ENCODE measurements at places on chromosomes 12 and 14.

DNA sequence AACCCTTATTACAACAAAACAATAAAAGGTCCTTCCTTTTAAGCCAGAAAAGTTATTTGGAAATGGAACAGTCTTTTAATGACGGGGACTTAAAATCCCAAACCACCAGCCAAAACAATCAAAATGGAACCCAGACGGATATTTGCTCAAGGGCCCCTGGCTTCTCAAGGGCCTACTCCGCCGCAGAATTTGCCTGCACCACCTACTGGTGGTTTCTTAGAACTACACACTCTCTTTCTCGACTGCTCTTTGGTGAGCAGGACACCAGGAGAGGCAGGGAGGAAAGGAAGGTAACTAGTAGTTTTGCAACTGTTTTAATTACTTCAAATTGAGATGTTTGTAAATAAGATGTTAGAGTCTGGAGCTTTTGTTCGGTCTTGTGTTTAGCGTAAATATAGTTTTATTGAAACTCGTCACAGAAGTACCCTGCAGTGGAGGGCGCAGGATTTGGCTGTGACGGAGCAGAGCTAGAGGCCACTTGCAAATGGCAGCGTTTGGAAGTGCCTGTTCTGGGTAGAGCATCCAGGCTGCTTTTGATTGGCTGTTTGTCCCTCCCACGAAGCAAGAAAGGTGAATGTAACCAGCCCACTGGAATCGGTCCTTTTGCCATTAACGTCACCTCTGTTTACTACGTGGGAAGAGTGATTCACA, 238.5 kb downstream of the CACNA1C start:
- DNase-seq = no peak

- DNase-seq = no peak
These were observed 21.7 kb downstream of the FBRSL1 start for GRCh38 chr12:132511516-132512196.

- no peak for DNase-seq
These were observed 67.1 kb downstream of the PPFIA2 start for GRCh38 chr12:81692008-81692407.

DNA sequence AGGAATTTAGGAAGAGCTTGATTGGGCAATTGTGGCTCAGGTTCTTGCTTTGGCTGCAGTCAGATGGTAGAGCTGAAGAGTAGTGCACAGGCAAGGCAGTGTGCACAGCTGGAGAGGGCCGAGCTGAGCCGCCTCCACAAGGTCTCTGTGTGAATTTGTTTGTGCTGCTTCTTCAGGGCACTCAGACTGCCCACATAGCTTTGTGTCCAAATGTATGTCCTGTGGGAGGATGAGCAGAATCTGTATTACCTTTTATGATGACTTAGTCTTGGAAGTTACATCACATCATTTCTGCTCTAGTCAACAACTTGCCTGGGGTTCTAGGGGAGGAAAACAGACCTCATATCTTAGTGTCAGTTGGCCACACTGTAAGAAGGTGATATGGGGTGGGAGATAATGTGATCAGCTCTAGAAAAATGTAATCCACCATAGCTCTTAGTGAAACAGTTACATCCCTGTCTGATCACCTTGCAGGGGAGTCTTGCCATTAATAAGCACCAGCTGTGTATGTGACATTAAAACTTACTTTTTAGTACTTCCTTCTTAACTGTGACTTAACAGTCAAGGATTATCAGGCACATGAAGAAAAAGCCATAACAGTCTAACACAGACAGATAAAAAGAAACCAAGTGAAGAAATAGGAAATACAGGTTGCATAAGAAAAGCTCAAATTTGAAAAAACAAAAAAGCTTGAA, 53.4 kb downstream of the RCOR1 start:
- no peak for DNase-seq

- DNase-seq = no peak
These were observed 103.2 kb upstream of the ESRRB start for GRCh38 chr14:76272774-76273173.

DNA sequence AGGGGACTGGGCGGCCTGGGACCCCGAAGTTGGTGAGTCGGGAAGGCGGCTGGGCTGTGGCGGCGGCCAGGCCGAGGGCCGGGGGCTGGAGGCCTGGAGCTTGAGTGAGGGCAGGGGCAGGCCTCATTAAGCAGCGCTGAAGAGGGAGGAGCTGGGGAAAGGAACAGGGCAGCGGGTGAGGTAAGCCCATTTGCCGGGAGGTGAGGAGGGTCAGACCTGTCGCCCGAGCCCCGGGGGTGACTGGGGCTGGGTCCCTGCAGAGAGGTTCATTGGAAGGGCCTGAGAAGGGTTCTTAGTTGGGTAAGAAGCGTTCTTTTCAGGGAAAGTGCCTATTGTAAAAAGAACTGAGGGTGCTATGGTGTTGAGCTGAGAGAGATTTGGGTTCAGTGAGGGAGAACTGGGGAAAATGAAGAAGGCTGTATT, 441 bp downstream of the RAB5B start:
- DNase-seq = peak; percentile 49

GRCh38 chr12:45557016-45557415, 172.5 kb upstream of the ARID2 start:
- DNase-seq = peak; percentile 57

DNA sequence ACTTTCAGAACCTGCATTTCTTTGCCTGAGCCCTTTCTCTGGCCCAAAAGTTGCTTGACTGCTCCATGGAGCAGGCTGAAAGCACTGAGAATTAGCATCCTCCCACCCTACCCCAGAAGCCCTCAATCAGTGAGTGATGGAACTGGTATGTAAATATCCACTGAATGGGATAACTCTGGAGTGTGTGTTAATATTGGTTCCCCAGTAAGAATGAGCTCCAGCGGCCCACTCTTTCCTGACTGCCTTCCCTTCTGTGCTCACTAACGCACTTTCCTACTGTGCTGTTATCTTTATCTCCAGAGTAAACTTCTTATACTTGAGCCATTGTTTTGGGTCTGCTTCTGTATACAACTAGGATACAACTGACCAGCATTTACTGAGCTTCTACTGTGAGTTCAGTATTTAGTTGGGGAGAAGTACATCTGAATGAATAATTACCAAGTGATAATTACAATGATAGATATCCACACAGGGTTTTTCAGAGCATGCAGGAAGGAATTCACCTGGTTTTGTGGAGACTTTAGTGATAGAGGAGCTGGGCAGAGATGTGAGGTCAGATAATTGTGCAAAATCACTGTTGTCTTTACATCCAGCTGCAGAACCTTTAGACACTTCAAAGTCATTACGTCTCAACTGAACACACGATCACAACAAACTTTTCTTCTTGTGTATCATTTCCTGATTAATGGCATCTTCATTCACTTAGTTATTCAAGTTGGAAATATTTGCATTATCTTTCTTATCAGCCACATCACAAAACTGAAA, 149.2 kb upstream of the BTG1 start:
- no peak for DNase-seq

- peak; percentile 23 for DNase-seq
These were observed 17.5 kb downstream of the CAMKK2 start for GRCh38 chr12:121279071-121279375.

Measured in inflammatory macrophage treated with lipopolysaccharide for 1 hour (primary cell).